ENCODE measurements at places on chromosomes 2 and 18.

DNA sequence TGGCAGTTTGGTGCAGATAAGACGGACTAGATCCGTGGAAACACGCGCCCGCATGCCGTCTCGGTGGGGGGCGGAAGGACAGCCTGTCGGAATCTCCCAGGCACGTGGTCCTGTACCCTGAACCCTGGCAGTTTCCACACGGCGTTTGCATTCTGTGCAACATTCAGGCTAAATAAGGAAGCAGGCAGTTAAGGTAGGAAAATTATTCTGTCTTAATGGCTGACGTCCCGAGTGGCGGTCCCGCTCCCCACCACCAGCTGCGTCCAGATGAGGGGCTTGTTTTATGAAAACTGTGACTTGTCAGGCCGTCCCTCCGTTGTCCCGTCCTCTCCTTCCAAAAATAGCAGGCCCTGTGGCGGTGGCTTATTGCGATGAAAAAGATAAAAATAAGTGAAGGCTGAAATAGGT lies 120.2 kb downstream of the NFATC1 start:
- no peak for DNase-seq

- no peak for DNase-seq
Observed at GRCh38 chr2:1494257-1494656, 81.0 kb downstream of the TPO start.

- no peak for DNase-seq
Observed at GRCh38 chr2:86584151-86584913, 21.1 kb upstream of the CHMP3 start.

DNA sequence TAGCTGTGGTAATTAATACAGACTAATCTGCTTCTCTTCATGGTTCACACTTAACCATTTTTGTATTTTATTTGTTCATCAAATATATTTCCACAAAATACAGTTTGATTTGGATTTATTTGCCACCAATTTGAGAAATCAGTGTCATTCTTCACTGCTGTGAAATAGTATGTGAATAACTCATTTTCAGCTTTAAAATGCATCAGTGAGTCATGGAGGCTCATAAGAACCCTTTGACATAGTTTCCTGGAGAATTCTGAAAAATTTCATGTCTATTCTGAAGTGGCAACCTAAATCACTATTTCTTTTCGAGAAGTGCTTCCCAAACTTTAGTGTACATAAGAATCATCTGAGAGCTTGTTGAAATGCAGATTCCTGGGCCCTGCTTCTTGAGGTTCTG lies 1026.7 kb upstream of the ACVR2A start:
- DNase-seq = no peak

GRCh38 chr2:23131066-23131575 lies 253.9 kb upstream of the KLHL29 start:
- DNase-seq = no peak

GRCh38 chr18:43794363-43794762 lies 517.1 kb upstream of the SYT4 start:
- no peak for DNase-seq

DNA sequence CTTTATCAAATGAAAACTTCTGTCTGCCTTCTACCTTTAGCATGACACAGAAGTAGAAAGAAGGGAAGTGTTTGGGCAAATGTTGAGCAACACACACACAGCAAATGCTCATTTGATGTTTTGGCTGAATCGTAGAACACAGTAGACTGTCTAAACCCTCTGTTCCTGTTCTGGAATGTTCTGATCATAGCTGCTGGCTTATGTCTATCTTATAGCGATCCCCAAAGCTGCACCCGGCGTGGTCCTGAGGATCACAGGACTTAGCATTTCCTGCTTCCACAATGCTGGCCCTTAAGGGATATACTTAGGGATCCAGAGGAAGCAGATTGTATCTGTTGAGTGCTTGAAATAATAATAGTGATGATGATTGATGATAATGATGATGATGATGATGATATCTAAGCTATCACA lies 15.2 kb downstream of the GNLY start:
- no peak for DNase-seq

GRCh38 chr2:46332686-46333281 lies 35.6 kb downstream of the EPAS1 start:
- no peak for DNase-seq

GRCh38 chr2:161980976-161981375 lies 93.0 kb downstream of the DPP4 start:
- no peak for DNase-seq

DNA sequence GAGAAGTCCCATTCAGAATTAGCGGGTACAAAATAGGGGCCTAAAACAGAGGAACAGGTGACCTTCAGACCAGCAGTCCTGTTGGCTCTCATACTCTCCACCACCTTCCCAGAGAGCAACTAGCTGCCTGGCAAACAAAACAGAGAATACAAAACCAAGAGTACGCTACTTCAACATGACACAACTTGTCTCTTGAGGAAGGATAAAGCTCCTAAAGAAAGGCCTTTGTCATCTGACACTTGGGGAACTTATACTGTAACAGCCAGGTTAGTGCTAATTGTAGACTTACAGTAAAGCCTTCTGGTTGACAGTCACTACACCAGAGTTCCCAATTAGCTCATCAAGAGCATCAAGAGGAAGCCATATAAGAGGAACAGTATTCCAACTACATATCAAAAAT lies 282.1 kb upstream of the NT5C1B start:
- no peak for DNase-seq

DNA sequence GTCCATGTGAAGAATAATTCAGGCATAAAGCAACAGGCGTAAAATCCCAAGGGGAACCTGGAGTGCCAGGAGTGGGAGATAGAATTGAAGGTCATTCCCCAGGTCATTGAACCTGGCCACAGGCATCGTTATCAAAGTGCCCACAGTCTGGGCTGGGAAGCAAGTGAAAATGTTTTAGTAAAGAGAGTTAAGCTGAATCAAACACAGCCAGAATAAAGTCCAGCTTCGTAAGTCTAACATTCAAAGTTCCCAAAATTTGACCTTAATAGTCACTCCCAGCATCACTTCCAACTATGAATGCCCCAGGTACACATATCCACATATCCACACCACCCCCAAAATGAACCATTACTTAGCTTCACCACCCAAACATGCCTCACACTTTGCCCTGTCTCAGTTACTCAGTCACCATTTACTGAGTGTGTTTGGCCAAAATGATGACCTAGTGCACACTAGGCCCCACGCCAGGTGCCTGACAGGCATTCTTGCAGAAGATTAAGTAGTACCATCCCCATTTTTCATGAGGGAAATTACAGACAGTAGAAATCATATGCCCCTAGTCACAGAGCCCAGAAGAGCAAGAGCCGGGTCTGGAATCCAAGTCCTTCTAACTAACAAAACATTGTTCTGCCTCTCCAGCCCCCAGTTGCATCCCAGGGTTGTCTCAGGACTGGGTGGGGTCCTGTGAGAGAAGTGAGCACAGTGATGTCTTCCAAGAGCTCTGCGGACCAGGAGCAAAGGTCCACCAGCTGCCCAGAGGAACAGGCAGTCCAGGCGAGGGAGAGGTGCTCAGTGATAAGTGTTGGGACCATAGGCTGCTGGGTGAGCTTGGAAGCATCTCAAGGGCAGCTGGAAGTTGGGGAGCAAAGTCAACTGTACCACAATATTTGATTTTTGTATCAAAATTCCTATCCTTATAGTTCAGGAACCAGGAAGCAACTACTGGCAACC lies 65.2 kb upstream of the MYCN start:
- no peak for DNase-seq

- DNase-seq = peak; percentile 8
Observed at GRCh38 chr2:240935103-240935876, 29.2 kb downstream of the CROCC2 start.

GRCh38 chr2:176562359-176563078 lies 293.3 kb downstream of the MTX2 start:
- no peak for DNase-seq

GRCh38 chr2:75523313-75524275 lies 37.1 kb downstream of the EVA1A start:
- DNase-seq = no peak

- no peak for DNase-seq
Observed at GRCh38 chr2:113178891-113179290, 5.1 kb downstream of the PSD4 start.

DNA sequence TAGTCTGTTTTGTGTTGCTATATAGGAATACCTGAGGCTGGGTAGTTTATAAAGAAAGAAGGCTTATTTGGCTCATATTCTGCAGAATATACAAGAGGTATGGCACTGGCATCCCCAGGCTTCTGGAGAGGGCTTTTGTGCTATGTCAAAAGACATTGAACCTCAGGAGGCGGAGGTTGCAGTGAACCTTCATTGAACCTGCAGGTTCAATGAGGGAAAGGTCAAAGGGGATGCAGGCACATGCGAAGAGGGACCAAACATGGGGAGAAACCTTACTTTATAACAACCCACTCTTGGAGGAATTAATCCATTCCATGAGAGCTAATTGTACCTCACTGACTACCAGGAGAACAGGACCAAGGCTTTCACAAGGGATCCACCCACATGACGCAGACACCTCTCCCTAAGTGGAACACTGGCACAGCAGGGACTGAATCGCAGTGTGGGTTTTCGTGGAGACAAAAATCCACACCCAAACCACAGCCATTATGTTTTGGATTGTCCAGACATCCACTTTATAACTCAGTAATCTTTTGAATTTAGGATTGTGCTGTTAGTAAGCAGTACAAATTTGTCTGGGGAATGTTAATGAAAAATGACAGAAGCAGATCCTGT lies 4.1 kb upstream of the SERPINB8 start:
- no peak for DNase-seq

DNA sequence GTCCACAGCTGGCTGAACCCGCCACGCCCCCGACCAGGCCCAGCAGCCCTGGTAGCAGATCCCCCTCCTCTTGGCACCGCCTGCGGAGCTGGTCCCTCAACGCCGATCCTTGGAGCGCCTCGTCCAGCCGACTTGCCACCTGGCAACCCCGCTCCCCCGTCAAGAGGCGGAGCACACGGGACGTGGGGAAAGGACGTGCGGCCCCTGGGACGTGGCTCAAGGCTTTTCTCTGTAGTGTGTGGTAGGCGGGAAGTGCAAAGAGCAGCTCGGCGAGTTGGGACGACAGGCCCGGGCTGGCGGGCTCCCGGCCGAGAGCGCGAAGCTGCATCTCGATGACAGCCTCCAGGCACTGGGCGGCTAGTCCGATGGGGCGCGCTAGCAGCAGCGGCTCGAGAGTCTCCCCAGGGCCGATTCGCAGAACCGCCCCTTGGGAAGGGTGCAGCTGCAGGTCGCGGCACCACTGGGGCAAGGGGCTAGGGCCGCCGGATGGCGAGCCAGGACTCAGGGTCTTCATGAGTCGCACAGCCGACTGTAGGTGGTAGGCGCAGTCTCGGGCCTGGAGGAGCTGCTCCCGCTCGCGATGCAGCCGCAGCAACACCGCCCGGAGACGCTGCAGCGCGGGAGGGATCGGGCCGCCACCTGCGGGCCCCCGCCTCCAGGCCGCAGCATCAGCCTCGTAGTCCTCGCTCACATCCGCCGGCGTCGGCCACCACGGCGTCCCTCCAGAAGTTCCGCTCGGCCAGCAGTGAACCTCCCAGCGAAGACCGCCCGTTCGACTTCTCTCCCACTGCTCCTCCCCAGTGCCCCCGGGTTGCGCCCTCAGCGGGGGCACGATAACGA lies 617 bp downstream of the CCDC142 start:
- no peak for DNase-seq

DNA sequence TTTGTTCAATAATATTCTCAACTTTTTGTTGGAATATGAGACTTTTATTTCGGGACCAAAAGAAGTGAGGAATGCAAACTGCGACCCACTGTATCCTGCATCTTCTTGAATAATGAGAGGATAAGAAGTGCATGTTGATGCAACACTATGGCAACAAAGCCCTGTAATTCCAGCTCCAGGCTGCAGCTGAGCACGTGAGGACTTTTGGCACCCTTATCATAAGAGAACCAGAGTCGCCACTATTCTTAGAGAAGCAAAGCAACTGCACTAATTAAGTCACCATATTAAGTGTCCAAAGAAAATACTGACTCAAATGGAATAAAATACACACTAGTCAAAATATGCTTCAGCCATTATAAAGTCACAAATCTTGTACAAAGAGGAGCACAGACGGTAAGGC lies 65.8 kb downstream of the FAM210A start:
- no peak for DNase-seq

DNA sequence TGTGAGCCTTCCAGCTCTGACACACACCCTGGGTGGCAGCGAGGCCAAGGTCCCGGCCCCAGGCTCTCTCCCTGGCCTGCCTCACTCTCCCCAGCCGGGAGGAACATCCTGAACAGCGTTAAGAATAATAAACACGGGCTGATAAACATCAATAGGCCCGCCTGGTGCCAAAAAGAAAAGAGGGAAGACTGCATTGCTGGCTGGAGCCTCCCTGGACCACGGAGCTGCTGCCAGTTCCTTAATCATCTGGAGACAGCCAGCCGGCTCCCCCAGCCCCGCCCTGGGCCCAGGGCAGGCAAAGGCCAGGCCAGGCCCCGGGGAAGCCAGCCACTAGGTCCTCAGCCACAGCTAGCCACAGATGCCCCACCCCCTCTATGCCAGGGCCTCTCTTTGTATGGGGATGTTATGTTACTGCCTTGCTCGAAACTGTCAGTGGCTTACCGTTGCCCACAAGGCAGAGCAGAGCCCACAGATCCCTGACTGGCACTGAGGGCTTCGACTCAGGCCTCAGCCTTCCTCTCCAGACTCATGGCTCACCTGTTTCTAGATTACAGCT lies 293.7 kb downstream of the DYSF start:
- no peak for DNase-seq

GRCh38 chr2:71538656-71539265 lies 85.4 kb downstream of the DYSF start:
- no peak for DNase-seq

DNA sequence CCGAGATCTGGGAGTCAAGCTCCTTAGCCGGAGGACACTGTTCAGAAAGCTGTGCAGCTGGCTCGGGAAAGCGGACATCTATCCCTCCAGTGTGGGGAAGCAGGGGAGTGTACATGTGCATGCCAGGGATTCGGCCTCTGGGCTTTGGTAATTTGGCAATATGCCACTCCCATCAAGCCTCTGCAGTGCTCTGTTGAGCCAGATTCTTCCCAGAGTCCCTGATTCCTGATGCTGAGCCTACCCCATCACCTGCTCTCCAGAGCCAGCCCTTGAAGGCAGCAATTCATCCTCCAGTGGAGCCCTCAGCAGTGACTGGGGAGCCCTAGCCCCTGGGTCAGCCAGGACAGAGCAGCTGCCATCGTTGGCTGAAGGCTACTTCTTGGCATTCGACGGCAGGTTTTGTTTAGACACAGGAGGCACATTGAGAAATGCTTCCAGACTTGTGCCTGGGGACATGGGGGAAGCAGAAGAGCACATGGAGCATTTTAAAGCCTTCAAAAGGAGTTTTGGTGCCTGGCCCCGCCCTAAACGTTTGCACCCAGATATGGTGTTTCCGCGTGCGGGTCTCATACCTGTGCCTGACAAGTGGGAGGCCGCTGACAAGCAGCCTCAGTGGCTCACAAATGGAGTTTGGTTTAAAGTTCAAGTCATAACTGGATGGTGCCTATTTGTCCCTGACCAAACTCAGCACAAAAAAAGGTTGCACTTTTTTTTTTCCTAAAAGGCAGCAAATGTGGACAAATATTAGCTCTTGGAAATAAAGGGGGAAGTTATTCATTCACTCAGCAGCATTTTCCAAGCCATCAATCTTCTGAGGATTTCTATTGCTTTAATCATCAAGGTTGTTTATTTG lies 272.8 kb downstream of the CYRIA start:
- no peak for DNase-seq

Data from 8988T (cell line).